NCI-H2171 (cell line): ENCODE measurements at places on chromosomes 4 and X.

DNA sequence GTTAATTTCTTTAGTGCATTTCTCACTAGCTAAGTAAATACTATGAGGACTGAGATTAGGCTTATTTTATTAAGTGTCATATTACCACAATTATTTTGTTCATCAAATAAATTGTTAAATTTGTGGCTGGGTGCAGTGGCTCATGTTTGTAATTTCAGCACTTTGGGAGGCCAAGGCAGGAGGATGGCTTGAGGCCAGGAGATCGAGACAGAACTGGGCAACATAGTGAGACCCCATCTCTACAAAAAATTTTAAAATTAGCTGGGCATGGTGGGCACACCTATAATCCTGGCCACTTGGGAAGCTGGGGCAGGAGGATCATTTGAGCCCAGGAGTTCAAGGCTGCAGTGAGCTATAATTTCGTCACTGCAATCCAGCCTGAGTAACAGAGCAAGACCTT lies 6.8 kb downstream of the SEC24D start:
- DNase-seq: no peak

GRCh38 chrX:155027509-155028066 lies 944 bp downstream of the FUNDC2 start:
- no peak for DNase-seq

- DNase-seq: no peak
Measured at GRCh38 chr4:82428526-82428968, 1.7 kb downstream of the HNRNPDL start.

- DNase-seq: no peak
Measured at GRCh38 chr4:156941940-156942548, 29.6 kb downstream of the PDGFC start.

- no peak for DNase-seq
Measured at GRCh38 chr4:88212253-88212561, 53.8 kb upstream of the ABCG2 start.

- DNase-seq: no peak
Measured at GRCh38 chr4:161010227-161010626, 1153.6 kb downstream of the FSTL5 start.

DNA sequence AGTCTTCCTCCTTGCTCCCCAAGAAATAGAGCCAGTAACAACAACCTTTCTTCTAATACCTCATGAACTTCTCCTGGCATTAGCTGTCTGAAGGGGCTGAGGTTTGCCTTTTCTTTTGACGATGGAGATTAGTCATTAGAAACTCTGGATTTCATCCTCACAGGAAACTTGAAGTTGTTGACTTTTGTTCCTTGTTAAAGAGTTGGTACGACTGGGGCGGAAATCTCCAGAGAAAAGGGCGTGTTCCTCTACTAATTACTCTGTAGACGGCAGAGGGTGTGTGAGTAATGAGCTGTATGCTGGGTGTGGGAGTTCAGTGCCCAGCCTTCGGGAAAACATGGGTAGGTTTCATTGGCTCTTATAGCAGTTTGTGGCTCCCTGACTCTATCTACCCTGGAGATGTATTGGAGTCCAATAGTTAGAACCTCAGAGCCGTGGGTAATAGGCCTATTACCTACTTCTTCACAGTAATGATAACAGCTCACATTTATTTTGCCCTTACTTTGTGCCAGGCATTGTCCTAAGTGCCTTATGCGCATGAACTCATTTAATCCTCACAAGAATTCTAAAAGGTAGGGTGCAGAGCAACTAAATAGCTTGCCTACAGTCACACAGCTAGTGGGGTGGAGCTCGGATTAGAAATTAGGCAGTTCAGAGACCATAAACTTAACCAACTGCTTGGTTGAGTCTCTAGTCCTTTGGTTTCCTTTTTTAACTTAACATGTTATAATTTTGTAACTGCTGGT lies 23.4 kb downstream of the TMEM164 start:
- DNase-seq: no peak
